Panc1 (cell line): ENCODE measurements at places on chromosomes 7 and 10.

GRCh38 chr7:77950548-77950947 lies 152.0 kb downstream of the PHTF2 start:
- no peak for DNase-seq

- DNase-seq: no peak
These were observed 205.4 kb upstream of the YAE1 start for GRCh38 chr7:39360766-39361165.

DNA sequence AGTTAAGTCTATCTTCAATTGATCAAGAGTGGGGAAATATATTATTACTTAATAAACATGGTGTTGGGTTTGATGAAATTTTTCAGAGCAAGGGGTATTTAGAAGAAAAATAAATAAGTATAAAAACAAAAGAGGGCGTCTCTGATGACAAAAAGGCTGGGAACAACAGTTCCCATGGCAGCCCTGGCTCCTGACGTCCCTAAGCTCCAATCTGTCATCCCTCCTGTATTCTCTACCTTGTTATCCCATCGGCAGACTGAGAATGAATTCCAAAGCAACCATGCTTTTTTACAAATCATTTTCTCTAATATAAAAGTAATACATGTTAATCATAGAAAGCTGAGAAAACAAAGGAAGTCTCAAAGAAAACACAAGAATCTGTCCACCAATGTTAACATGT lies 55.5 kb downstream of the SORBS1 start:
- DNase-seq: no peak

DNA sequence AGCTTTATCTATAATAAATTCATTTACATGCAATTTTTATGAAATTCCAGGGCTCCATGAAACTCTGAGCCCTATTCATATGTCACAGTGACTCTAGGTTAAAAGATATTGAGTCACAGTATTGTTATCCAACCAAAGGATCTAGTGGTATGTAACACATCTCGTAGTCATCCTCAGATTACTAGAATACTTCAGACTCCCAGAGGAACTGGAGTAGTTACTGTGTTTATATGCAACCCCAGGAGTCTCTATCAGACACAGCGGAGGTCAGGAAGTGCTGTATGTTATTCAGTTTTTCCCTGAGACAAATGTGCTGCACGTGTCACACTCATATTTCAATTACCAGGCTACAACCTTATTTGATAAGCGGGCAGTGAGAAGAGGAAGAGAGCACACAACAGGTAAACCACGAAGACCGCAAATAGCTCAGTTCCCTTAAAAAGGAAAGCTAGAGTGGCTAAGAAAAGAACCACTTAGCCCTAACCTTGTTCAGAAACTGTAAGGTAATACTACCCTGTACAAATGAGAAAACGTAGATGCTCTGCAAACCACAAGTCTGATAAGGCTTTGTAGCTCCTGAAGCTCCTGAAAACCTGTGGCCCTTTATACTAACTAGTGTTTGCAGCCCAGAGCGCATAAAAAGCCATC lies 114.0 kb upstream of the CNTNAP2 start:
- DNase-seq: no peak

DNA sequence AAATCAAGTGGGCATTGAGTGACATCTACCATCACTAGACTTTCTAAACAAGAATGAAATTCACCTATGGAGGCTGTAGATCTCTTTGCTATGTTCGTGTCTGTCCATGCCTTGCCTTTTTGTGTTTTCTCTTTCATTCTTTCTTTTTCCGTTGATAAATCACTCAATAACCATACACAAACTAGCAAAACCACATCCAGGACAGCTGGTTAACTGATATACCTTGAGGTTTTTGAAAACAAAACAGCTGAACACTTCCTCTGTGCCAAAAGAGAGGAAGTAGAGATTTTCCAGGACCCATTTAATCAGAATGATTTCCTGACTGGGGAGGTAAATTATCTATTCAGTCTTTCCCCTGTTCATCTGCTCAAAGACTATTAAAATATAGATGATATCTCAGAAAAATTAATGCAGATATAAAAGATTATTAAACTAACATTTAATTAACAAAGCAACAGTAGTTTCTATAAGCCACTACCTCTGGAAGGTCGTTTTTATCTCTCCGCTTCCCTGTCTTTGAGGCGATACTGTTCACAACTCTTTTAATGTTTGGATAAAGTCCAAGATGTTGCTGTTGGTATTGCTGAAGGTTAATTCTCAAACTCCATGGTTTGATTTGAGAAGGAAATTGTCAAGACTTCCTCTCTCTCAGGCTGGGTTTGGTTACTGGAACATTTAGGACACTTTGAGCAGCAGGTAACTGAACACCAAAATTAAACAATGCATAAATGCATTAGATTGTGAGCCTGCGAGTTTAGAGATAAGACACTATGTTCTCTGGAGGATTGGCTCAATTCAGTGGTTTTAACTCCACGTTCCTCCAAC lies 24.4 kb upstream of the C10orf67 start:
- no peak for DNase-seq

DNA sequence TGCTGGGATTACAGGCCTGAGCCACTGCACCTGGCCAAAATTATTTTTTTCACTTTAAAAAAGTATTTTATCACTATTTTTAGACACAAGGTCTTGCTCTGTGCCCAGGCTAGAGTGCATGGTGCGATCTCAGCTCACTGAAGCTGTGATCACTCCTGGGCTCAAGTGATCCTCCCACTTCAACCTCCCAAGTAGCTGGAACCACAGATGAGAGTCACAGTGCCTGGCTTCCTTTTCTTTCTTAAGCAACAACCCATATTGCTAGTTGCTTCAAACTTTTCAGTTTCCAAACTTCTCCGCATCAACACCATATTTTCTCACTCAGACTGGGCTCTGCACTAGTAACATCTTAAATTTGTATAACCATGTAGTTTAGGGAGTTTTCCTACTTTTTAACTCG lies 9.5 kb upstream of the SMC3 start:
- no peak for DNase-seq

GRCh38 chr10:71727738-71728737 lies 8.5 kb upstream of the C10orf105 start:
- DNase-seq: no peak

DNA sequence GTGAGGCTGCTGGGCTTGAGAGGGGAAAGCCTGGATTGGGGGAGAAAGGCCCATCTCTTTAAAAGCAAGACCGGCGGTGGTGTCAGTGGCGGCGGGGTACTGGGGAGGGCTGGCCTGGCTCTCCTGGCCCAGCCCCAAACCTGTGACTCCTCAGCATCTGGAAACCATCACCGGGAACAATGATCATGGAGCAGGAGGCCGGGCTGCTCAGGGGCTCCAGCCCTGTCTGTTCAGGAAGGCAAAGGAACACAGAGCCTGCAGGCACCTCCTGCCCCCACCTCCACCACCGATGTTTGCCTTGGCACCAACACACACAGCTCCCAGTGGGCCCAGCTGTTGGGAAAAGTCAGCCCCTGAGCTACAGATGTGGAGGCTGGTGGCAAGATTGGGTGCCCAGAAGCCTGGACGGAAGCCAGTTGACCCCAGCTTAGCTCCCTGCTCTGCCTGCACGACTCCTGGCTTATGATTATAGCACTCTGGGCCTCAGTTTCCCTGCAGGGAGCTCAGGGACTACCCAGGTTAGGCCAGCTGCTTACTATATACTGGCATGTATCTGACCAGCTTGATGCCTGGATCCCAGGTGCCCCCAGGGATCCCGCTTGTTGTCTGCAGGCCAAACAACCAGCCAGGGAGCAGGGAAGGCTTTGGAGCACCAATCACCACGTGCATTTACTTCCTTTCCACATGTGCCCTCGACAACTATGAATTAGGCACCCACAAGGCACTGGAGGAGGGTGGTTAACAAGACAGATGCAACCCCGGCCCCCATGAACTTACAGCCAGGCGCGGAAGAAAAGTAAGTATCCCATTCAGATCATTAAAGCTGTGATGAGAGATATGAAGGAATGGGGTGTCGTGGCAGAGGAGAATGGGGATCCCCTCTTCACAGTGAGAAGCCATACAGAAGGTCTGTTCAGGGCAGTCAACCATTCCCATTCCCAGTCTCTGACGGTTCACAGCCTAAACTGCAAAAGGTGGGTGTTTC lies 37.3 kb downstream of the ZCCHC24 start:
- no peak for DNase-seq

GRCh38 chr7:20330928-20331909 lies 519 bp downstream of the ITGB8 start:
- DNase-seq: no peak

DNA sequence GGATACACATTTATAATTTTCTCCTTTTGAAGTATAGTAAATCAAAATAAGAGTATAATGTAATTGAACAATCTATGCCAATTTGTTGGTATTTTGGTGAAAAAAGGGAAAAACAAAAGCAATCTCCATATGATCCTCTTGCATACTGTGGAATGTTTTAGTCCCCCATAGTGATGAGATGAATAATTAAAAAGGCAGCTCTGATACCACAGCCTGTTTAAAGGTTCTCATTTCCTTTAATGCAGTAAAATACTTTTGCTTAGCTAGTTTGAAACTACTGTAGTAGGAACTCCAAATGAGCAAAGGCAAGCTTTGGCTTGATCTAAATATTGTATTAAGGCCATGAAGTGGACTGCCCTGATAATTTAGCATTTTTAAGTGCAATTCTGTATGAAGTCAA lies 77.6 kb downstream of the VTI1A start:
- DNase-seq: no peak
